ENCODE measurements at places on chromosomes 2 and 18. TPM values are rescaled to one million over a fixed set of nuclear protein-coding genes. Genes with fewer than 3 reads are reported as not detected.

DNA sequence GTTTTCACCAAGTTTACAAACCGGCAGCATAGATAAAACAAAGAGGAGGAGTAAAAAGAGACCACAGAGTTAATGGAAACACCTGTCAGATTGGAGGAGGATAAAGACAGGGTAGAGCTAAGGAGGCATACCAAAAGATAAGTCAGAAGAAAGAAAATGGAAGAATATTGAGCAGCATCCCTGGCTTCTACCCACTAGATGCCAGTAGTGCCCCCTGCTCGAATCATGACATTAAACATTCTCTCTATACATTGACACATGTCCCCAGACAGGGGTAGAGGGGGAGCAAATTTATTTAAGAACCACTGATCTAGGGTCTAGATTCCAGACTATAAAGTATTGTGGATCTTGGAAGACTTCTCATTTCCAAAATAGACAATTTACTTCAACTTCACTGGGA, 159.8 kb upstream of the ETAA1 start:
- no peaks in the 10 kb centered on the region for H3K36me3 ChIP-seq
- no peaks in the 10 kb centered on the region for H3K27me3 ChIP-seq
- no peak overlapping the region for H3K4me3 ChIP-seq
- H3K27ac ChIP-seq: no peak overlapping the region
- no peaks in the 10 kb centered on the region for H3K4me1 ChIP-seq

GRCh38 chr2:200600549-200601225, 14.9 kb downstream of the AOX1 start:
- peaks cover 33% of the 10 kb centered on the region for H3K27me3 ChIP-seq
- no peak overlapping the region for H3K4me3 ChIP-seq
- H3K4me1 ChIP-seq: no peaks in the 10 kb centered on the region
- H3K36me3 ChIP-seq: peaks cover 1% of the 10 kb centered on the region
- no peak for DNase-seq

The ZDBF2 gene
- total RNA-seq: 6.9 TPM

The PPP1R1C gene
- not detected for total RNA-seq

All from activated CD8-positive, alpha-beta memory T cell treated with anti-CD3 and anti-CD28 coated beads, Interleukin-2, amount 10 ng/mL, durations not matched to agents 7 days and 5 days (primary cell).